ENCODE measurements at places on chromosomes 6 and 20.

- DNase-seq, result no peak
These were observed 95.0 kb downstream of the SAMD5 start for GRCh38 chr6:147603392-147604081.

GRCh38 chr6:3820563-3820962 lies 28.6 kb upstream of the FAM50B start:
- DNase-seq, result no peak

GRCh38 chr20:36391456-36391855 lies 85.3 kb downstream of the DLGAP4 start:
- DNase-seq, result peak; percentile 7

DNA sequence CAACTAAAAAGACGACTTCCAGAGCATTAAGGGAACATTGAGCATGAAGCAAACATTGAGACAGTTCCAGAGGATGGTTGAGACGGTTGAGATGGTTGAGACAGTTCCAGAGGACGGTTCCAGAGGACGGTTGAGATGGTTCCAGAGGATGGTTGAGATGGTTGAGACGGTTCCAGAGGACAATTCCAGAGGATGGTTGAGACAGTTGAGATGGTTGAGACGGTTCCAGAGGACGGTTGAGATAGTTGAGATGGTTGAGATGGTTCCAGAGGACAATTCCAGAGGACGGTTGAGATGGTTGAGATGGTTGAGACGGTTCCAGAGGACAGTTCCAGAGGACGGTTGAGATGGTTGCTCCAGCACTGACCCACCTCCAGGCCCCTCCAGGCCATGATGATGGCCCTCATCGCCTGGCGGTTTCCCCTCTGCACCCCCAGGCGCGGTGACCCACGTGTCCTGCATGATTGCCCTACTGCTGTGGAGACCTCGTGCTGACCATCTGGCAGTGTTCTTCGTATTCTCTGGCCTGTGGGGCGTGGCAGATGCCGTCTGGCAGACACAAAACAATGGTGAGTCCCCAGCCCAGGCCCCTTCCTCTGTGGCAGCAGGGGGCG lies 16.3 kb downstream of the UNC93A start:
- no peak for DNase-seq

GRCh38 chr6:160500639-160501038 lies 152.5 kb downstream of the SLC22A3 start:
- no peak for DNase-seq

- DNase-seq, result peak; percentile 41
These were observed 130.4 kb upstream of the RPS6KA2 start for GRCh38 chr6:166757232-166758135.

- peak; percentile 67 for DNase-seq
These were observed 610.5 kb downstream of the HTR1B start for GRCh38 chr6:76852776-76853175.

GRCh38 chr20:18431206-18431605 lies 35.6 kb downstream of the DZANK1 start:
- DNase-seq, result no peak

- DNase-seq, result no peak
These were observed 98.5 kb downstream of the F13A1 start for GRCh38 chr6:6221787-6222535.

DNA sequence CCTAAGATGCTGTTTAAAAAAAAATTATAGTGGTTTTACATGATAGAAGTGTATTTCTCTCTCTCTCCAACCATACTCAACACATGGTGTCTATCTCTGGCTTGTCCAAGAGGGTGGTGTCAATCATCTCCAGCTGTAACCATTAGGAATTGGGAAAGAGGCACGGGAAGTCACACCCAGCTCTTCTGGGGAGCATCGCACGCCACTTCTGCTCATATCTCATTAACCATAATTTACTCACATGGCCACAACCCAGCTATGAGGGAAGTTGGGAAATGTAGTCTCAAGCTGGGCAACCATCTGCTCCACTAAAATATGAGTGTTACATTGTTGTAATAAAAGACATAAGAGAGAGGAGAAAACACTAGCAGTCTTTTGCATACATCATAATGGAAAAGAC lies 30.4 kb upstream of the TSHZ2 start:
- DNase-seq, result no peak

All from iris pigment epithelial cell (primary cell).